ENCODE measurements at places on chromosomes 5 and 9.

GRCh38 chr5:80215523-80215922 lies 40.3 kb downstream of the SERINC5 start:
- no peak for DNase-seq

DNA sequence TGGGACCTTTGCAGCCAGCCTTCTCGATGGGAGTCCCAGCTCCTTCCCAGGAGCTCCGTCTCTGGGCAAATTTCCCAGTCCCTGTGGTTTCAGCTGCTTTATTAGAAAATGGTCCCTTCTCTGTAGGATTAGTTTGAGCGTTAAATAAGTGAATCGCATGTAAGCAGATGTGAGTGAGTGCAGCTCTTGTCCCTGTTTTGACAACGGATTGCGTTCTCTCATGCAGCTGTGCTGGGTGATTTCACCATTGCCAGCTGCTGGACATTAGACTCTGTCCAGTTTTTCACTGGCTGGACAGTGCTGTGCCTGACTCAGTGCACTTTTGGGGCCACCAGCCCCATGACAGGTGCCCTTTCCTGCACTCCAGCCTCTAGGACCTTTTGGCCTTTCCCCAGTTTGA lies 11.6 kb upstream of the CEL start:
- no peak for DNase-seq

DNA sequence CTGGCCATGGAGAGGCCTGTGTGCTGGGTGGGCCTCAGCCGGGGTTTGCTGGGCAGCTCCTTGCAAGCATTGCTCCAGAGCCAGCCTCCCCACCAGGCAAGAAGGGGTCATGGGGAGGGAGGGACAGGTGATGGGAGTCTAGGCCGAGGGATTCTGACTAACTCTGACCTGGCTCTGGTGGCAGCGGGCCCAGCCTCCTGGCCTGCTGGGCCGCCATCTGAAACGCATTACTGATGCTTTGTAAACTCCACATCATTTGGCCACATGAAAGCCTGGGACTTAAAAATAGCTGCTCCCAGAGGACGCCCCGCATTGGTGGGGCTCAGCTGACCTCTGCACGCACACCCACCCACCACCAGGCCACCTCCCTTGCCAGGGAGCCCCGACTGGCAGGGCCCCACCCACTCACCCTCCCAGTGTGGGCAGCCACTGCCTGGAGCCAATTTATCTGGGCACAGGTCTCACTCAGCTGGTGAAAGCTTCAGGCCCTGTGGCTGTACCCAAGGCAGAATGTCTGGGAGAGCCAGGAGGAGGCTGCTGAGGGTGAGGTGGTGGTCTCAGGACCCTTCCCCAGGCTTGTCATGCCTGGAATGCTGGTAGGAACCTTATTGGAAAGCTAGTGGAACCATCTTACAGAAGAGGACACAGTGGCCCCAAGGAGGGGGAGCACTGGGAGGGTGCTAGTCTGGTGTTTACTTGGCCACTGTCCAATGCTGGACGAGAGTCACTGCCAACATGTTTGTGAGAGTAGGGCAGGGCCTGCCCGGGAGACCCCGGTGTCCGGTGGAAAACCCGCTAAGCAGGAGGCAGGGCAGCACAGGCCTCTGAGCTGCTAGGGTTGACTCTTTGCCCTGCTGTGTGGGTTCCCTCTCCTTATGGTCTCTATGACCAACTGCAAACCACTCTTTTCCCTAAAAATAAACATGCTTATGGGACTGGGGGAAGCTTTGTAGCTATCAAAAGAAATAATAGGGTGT lies 10.8 kb downstream of the TCF7 start:
- DNase-seq: peak; percentile 75

GRCh38 chr5:86748538-86749105 lies 130.9 kb downstream of the COX7C start:
- DNase-seq: no peak

- DNase-seq: no peak
These were observed 35.5 kb downstream of the ARHGEF37 start for GRCh38 chr5:149616727-149617285.

GRCh38 chr9:101480386-101480785 lies 44.8 kb upstream of the ALDOB start:
- DNase-seq: no peak

- no peak for DNase-seq
These were observed 7.0 kb upstream of the ARSB start for GRCh38 chr5:78992146-78992545.

DNA sequence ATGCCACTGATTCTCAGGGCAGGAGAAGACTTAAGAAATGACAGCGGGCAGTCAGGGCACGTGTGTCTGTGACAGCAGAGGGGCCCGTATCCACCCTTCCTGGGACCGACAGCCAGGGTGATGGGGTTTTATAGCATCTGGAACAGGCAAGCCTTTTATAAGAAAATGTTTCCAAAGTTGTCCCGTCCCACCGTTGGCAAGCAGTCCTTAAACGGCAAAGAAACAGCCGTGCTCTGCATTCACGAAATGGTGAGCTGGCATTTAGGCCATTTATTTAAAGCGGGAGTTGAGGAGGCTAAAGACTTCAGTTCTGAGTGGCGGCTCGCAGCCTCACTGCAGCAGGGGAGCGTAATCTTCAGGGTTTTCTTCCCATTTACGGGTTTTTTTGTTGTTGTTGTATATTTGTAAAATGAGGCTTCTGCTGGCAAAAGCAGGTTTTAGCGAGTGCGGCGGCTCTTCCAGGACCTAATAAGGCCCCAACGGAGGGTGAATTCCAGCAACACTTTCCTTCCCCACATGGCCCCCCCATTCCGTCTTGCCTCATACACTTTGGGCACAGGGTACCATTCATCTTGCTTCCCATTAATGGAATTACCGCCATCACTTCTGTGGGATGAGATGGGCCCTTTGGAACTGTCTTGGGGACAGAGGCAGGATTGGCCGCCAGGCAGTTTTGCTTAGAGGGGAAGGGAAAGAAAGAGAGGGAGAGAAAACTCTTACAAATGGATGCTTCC lies 15.8 kb downstream of the NEK6 start:
- no peak for DNase-seq

DNA sequence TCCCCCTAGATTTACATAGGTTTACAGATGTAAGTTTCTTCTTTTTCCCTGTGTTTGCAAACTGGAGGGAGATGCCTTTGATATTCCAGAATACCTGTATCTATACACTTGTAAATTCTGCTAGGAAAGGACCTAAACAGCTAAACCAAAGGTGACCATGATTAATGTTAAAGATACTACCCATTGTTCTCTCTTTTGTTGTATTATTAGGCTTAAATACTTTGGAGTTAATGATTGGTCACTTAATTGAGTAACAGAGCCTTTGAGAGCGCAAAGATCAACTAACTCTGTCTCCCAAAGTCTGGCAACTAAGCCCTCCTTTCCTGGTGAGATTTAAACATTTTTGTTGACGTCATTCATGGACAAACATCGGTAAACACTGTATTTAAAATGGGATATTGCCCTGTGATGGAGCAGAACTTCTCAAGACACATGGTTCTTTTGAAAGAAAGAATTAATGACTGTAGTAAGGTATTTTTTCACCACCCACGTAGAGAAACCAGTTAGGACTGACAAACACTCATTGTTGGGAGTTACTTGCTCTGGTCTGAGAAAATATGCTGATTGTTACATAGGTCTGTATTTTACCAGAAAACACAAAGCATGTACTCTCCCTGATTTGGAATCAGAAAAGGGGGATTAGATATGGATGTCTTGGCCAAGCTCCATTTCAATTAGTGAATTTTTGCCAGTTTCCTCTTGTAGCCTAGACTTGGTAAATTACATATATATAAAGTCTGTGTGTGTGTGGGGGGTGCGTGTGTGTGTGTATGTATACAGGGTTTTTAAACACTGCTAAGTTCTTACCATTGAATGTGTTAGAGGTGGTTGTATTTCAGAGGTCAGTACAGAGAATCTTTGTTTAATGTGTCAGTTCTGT lies 4.6 kb downstream of the VCAN start:
- DNase-seq: no peak

DNA sequence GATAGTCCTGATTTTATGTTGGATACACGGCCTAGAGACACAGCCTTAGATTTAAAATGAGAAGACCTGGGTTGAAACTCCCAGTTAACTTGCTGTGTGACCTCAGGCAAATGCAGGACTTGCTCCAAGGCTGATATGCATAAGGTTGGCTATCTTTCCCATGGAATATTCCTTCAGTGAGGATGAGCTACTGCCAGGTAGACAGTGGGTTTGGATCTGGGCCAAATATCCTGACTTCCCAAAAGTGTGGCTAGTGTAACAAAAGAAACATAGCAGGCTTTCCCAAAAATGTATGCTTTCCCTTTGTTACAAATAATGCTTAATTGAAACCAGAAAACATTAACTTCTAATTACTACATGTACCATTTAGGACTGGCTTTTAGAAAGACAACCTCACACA lies 697 bp upstream of the XPA start:
- DNase-seq: no peak

DNA sequence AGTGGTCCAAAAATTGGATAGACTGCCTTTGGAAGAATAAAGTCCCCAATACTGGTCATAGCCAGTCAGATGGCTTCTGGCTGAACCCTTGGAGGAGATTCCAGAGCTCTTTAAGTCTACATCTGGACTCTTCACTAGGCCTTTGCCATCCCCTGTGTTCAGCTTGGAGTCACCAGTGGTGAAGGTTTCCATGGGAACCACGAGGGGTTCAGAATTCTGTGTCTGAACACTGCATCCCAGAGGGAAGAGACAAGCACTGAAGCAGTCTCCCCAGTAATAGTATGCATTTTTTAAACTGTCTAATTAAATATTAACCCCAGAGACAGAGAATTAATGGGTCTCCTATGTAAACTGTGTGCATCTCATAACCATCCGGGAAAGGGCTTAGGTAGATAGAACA lies 38.2 kb downstream of the POU4F3 start:
- no peak for DNase-seq

DNA sequence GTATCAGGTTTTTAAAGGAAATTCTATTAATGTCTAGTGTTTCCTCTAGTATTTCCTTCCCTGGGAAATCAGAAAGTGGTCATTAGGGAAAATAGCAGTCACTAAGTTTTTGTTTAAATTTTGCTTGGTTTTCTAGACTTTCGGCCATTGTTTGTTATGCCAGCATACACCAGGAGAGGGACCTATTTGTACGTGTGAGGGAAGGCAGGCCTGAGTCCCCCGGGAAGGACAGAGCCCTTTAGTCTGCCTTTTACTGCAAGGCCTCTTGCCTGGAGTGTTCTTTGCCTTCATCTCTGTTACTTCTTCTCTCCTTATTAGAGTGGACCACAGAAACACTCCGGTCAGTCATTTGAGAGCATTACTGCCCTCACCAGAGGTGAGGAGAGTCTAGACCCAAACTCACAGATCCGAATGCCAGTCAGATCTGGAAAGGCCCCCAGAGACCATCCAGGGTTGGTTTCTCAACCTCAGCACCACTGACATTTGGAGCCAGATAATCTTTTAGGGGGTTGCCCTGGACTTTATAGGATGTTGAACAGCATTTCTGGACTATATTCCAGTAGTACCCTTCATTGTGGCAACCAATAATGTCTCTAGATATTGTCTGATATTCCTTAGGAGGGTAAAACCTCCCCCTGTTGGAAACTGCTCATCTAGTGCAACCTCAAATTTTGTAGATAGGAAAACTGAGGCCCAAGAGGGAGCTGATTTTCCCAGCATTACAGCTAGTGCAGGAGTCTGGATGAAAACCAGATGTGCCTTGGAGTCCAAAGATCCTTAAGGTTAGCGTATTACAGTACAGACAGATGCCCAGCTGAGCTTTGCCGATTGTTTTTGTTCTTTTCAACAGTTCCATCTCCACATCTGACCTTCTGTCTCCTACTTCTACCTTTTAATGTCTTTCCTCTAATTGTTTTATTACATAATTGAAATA lies 93.0 kb upstream of the NIPAL4 start:
- DNase-seq: no peak

DNA sequence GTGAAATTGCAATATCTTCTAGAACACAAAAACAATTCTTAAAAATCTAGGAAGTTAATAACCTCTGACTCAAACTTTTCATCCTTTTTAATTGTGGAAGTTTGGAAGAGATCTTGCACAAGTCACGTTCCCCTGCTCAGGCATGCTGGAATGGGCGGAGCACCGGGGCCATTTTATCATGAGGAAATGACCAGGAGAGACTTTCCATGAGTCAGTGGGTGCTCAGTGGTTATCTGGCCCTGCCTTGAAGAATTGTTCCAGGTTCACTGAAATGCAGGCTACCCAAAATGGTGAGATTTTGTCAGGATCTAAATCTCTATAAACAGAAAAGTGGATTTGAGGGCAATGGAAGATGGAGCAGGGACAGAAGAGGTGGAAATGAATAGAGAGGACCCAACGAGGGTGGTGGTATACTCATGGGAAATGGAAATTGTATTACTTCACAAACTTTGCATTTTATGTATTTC lies 61.2 kb downstream of the FYB1 start:
- DNase-seq: no peak

DNA sequence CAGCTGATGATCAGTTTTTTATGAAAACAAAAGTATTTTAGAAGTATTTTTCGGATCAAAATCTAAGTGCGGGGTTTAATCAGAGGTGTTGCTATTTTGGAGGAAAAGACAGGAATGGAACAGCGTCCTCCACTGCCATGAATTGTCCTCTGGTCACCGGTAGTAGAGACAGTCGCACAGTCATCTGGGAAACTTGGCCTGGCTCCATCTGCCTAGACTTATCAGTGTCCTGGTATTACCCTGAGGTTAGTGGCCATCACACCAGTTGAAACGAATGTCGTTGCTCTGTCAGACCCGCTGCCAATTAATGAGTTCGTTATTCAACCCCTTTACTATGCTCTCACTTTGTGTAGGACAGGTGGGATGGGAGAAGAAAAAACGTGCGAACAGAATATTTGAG lies 8.2 kb downstream of the TLX3 start:
- DNase-seq: no peak

GRCh38 chr9:21751998-21752397 lies 50.4 kb upstream of the MTAP start:
- no peak for DNase-seq

- DNase-seq: no peak
These were observed 1.2 kb downstream of the ENTREP1 start for GRCh38 chr9:69326261-69326660.

DNA sequence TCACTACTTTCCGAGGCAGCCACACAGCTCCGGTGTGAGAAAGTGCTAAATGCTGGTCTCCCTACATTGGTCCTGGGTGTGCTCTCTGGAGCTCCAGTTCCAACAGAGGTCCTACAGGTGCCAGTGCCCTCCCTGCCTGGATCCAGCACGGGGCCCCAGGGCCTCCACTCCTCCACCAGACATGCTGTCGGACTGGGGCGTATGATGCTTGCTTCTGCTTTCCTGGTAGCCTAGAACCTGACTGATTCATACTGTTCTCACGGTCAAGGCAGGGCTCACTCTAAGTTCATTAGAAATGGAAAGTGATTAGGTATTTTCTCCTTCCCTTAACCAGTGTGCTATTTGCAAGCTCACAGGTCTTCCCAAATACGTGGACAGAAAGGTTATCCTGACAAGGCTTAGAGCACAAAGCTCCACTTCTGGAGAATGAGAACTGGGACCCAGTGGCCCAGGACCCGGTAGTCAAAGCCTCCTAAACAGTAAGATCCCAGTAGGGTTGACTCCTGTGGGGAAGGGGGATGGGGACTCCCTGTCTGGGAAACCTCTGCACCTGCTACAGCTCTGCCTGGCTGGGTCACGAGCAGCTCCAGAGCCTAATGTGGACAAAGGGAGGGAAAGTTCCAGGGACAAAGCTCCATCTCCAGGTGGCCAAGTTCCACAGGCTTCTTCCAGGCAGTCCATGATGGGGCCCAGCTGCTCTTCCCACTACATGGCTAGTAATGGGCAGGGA lies 98.1 kb downstream of the PAX5 start:
- DNase-seq: no peak

- DNase-seq: no peak
These were observed 16.9 kb downstream of the HMGXB3 start for GRCh38 chr5:150017226-150018005.

GRCh38 chr5:60823574-60823973 lies 20.5 kb downstream of the ELOVL7 start:
- no peak for DNase-seq

GRCh38 chr9:105176194-105176593 lies 68.3 kb upstream of the SLC44A1 start:
- DNase-seq: no peak

All from sciatic nerve (tissue), 2 donors.